ENCODE measurements at places on chromosomes 4 and X.

DNA sequence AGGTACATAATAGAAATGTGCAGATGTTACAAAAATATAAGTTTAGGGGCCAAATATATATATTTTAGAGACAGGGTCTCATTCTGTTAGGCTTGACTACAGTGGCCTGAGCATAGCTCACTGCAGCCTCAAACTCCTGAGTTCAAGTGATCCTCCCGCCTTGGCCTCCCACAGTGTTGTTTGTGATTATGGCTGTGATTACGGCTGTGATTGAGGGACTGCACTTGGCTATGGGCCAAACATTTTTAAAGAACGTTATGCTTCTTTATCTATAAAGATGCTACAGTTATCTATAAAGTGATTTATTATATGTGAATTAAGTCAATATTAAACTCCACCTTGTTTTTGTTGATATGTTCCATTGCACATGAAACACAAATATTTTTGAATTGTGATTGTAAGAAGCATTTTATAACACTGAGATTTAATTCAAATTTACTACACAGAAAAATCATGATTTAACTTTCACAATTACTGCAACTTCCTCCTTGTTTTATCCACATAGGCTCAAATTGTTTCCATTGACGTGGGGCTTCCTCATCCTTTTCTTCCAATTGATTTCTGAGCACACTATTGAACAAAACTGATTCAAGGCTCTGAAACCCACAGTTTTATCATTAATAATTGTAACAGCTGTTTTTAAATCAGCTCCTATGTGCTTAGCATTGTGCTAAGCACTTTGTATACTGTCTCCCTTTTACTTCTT lies 68.4 kb upstream of the BMPR1B start:
- DNase-seq, result no peak

GRCh38 chr4:39046249-39046648 lies 14.0 kb upstream of the TMEM156 start:
- peak; percentile 38 for DNase-seq

GRCh38 chr4:146450524-146450923 lies 71.2 kb downstream of the SLC10A7 start:
- DNase-seq, result no peak

GRCh38 chr4:45079616-45080015 lies 353.3 kb upstream of the GNPDA2 start:
- no peak for DNase-seq

- DNase-seq, result no peak
Observed at GRCh38 chr4:31647786-31648185, 927.6 kb downstream of the PCDH7 start.
